ENCODE measurements at places on chromosomes 13 and 19. TPM values are rescaled to one million over a fixed set of nuclear protein-coding genes. Genes with fewer than 3 reads are reported as not detected.

The ZNF350 gene
- total RNA-seq, result 11.3 TPM

The ZNF681 gene
- total RNA-seq, result 0.66 TPM

The ADGRE2 gene
- under 0.01 TPM for total RNA-seq

The WDFY2 gene
- 9.2 TPM for total RNA-seq

The MUC16 gene
- total RNA-seq, result not detected

The EBI3 gene
- not detected for total RNA-seq

The CYP2A7 gene
- not detected for total RNA-seq

The CDC42EP5 gene
- total RNA-seq, result 14.7 TPM

The CASP14 gene
- total RNA-seq, result not detected

The KDELR1 gene
- total RNA-seq, result 59.0 TPM

The PRRG2 gene
- 0.17 TPM for total RNA-seq

The FREM2 gene
- under 0.01 TPM for total RNA-seq

The TTYH1 gene
- total RNA-seq, result not detected

The FPR3 gene
- total RNA-seq, result under 0.01 TPM

The SIGLEC14 gene
- total RNA-seq, result not detected

The SHISA7 gene
- not detected for total RNA-seq

GRCh38 chr13:68982961-68983619, 1124.5 kb upstream of the ATXN8OS start:
- no peak for DNase-seq

- DNase-seq, result no peak
Observed at GRCh38 chr13:97658556-97658955, 224.6 kb downstream of the RAP2A start.

- no peak for DNase-seq
Observed at GRCh38 chr19:55546011-55546410, 668 bp upstream of the SBK3 start.

DNA sequence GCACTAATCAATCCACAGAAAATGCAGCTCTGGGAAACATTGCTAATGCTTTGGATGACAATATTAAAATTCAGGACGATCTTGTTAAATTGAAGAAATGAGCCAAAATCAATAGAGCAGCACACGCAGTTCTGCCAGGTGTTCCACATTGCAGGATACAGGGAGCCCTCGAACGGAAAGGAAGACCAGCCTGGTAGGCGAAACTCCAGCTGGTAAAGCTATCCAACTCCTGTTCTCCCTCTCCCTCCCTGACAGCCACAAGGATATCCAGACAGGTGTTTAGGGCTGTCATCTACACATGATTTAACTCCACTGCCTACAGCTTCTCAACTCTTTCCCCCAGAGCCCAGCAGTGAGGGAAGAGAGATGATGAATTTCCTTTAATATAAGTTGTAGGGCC, 67.7 kb downstream of the EPSTI1 start:
- DNase-seq, result no peak

DNA sequence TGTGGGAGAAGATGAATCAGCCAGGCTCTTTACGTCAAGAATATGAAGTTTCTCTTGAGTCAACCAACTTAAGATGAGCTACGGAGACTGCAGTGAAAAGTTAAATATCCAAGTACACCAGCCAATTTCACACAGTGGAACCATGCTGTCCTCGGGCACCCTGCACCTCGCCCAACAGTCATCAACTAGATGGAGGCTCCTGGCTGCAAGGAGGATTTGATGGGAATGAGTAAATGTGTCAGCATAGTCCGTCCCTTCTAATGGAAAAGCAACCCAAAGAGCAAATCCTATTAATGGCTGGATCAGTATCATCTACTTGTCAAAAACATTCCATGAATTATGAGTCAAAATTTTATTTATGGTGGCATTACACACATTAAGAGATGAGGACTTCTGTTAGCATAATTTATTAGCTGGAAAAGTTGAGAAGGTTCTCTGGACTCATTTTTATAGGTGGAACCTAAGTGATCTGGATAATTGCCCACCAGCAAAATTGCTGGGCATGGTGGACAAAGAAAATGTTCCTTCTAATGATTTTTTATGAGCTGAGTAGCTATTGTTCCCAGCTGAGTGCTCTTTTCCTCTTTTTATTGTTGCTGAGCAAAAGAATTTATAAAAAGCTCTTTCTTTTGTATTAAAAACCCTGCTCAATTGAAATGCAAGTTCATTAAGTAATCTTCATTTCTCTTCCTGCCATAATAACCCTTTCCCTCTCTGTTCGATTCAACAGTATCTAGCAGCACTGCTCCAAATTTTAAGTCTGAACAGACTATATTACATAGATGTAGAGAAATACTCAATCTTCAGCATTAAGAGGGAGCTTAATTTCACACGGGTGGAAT, 88.4 kb downstream of the DNAJC15 start:
- DNase-seq, result no peak

DNA sequence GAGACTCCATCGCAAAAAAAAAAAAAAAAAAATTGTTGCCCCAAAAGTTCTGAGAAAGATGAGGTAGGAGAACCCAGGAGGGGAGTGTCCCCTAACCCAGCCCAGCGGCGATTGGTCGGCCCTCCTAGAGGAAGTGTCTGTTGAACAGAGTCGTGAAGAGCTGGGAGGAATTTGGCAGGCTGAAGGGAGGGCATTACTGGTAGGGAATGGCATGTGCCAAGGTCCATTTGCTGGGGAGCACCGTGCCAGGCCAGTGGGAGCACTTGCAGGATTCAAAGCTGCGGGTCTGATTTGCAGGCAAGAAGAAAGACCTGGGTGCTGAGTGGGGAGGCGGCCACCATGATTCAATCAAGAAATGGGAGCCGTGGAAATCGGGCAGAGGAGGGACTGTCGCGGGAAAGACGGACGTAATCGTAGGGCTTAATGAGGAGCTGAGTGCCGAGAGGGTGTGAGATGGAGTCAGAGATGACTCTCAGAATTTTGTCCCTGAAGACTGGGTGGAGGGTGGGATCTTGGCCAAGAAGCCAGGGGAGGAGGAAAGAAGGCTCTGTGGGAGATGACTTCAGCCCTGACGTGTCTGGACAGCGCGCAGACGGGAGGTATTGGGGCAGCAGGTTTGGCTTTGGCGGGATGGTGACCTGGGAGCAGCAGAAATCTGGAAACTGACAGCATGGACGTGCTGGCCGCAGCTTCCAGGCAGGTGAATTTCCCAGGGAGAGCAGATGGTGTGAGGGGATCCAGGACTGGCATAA, 15.4 kb downstream of the CERS4 start:
- no peak for DNase-seq

GRCh38 chr13:33730147-33730546, 87.8 kb upstream of the RFC3 start:
- no peak for DNase-seq

GRCh38 chr13:57624565-57625435, 6.7 kb upstream of the PCDH17 start:
- peak; percentile 58 for DNase-seq

DNA sequence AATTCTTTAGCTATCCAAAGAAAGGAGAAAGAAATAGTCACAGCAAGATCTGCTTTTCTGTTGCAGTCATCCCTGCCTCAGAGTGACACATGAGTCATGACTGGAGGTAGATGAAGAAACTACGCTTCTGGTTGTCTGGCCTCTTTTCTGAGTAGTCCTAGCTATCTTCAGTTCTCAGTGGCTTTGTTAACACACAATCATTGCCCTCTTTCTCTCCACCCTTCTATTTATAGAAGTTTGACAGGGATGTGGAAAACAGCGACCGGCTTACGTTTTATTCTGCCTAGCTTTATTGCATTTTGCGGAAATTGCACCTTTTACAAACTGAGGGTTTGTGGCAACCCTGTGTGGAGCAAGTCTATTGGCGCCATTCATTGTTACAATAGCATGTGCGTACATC, 26.7 kb downstream of the SPATA13 start:
- DNase-seq, result peak; percentile 53

GRCh38 chr13:99191900-99192399, 8.7 kb upstream of the UBAC2 start:
- DNase-seq, result peak; percentile 36

GRCh38 chr13:47437406-47437805, 540.6 kb upstream of the HTR2A start:
- peak; percentile 84 for DNase-seq

- DNase-seq, result no peak
Observed at GRCh38 chr13:105740739-105741138, 794.7 kb downstream of the EFNB2 start.

GRCh38 chr13:39296193-39296592, 257.9 kb downstream of the NHLRC3 start:
- no peak for DNase-seq

DNA sequence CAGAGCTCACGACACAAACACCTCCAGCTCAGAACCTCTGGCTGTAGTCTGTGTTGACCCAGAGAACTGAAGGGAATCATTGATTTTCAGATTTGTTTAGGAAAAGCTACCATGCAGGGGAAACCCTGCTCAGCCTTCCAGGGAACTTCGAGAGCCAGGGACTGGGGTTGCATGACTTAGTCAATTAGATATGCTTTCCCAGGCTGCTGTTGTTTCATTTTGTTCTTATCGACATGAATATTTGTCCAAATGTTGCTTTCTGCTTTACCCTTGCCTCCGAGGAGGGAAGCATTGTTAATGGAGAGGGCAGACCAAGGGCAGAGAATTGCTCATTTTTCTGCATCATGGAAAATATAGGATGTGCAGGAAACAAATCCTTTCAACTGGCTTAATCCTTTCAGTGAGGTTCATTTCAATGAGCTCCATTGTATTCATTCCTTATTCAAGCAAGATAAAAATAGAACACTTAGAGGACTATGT, 82.5 kb downstream of the KLF5 start:
- peak; percentile 5 for DNase-seq

- peak; percentile 80 for DNase-seq
Observed at GRCh38 chr19:55160128-55160985, 2.8 kb upstream of the TNNI3 start.

DNA sequence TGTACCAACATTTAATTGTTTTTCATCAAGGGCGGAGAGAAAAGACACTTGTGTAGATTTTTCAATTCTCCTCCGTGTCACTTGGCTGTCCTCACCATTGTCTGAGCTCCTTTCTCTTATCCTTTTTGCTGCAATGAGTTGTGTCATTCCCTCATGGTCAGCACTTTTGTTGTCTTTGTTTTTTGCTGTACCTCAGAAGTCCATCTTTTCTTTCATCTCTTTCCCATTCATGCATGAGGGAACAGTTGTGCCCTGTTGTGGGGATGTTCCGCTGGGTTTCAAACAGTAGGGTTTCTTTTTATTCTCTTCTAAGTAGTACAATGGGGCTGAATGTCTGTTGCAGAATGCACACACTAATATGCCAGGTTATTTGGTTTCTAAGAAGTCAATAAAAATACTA, 222.6 kb downstream of the TM9SF2 start:
- no peak for DNase-seq

GRCh38 chr13:37457612-37458011, 141.0 kb downstream of the POSTN start:
- no peak for DNase-seq

DNA sequence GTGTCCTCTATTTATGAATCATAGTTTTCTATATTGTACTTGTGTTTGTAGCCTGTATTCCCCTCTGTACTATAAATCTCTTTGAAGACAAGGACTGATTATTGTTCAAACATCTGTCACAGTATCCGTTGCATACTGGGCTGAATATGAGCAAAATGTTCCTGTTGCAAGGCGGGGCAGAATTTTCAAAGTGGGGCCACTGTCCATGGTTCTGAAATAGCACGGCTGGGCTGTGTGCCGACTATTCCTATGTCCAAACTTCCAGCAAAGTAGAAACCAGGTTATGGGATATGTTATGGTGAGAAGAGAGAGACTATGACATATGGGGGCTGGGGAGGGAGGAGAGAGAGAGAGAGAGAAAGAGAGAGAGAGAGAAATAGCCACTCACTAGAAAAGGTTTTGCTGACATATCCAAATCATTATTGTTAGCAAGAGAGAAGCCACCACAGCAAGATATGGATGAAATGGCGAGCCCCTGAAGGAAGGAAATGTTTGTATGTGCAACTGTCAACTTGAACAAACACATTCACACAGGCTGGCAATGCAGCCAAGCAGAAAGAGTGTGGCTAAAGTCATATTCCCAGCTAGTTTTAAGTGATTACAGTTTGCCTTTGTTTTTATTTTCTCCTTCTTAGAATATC, 107.0 kb upstream of the GPR12 start:
- peak; percentile 17 for DNase-seq

Measured in fibroblast of lung (primary cell).